Epithelial cell of esophagus (primary cell): ENCODE measurements at places on chromosomes 12 and 14.

- no peak for DNase-seq
These were observed 136.8 kb downstream of the SYT1 start for GRCh38 chr12:79001404-79001803.

DNA sequence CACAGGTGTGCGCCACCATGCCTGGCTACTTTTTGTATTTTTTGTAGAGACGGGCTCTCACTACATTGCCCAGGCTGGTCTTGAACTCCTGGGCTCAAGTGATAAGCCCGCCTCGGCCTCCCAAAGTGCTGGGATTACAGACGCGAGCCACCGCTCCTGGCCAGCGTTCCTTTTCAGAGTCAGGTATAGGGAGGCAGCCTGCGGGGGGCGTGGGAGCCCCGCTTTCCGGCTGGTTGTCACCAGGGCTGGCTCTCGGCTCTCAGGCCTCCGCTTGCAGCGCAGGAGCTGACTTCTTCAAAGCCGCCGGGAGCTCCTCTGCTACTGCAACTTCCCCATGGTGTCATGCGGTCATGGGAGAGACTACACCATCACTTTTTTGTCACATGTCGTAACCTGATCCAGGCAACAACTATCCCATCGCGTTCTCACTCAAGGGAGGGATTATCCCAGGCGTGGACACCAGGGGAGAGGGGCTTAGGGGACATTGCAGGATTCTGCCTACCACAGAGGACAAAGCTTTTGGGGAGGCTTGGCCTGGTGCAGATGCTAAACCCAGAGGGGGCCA lies 129.4 kb downstream of the SCARB1 start:
- no peak for DNase-seq

GRCh38 chr12:104999347-104999685 lies 13.2 kb downstream of the NOPCHAP1 start:
- DNase-seq = no peak

- DNase-seq = no peak
These were observed 80.4 kb upstream of the GPR68 start for GRCh38 chr14:91324606-91325575.

GRCh38 chr12:20440408-20440807 lies 72.1 kb downstream of the PDE3A start:
- DNase-seq = no peak

GRCh38 chr12:121982950-121983349 lies 38.7 kb upstream of the BCL7A start:
- no peak for DNase-seq

DNA sequence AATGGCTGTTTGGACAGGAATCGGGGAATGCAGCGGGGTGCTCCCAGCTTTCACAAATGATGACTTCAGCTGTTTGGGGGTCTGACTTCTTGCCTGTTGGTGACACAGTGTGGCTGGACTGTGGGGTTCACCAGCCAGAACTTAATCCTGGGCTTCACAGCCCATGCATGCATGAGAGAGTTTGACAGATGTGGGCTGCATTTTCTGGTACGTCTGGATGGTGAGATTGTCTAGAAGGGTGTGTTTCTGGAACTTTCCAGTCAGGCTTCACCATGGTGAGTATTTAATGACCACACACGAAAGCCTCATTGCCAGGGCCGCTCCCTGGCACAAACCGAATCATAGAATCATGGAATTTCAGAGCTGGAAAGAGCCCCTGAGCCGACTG lies 29.6 kb downstream of the CHST11 start:
- no peak for DNase-seq

GRCh38 chr12:53161119-53161911 lies 19.2 kb upstream of the ZNF740 start:
- no peak for DNase-seq

DNA sequence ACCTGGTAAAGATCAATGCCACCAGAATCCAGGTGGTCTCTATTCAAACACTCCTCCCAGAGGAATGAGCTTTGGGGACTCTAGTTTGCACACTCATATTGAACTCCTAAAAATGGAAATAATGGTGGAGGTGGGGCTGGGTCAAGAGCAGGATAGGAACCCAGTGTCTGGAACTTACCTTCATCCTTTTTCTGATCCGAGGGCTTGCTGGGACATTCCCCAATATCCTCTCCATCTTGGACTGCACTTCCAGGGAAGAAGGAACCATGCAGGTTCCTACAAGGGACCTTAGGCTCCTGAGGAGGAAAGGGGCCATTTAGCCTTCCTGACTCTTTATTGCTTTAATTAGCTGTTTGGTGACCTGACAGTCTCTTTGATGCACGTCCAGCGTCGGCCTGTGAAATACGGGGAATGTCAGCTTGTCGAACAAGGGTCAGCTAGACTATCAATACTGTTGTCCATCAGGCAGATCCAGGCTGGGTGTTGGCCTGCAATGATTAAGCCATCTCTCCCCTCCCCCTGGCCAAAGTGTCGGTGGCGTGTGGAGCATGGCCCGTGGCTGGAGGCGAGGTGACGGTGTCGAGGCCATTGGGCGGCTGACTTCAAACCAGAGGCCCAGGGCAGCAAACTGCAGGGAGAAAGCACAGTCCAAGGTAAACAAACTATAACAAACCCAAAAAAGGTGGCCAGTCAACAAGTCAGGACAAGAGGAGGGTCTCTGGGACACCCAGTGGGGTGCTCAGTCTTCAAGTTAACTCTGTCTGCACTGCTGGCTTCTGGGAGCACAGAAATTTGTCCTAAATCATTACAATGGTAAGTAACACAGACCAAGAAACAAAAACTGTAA lies 405.2 kb upstream of the TBX3 start:
- no peak for DNase-seq

DNA sequence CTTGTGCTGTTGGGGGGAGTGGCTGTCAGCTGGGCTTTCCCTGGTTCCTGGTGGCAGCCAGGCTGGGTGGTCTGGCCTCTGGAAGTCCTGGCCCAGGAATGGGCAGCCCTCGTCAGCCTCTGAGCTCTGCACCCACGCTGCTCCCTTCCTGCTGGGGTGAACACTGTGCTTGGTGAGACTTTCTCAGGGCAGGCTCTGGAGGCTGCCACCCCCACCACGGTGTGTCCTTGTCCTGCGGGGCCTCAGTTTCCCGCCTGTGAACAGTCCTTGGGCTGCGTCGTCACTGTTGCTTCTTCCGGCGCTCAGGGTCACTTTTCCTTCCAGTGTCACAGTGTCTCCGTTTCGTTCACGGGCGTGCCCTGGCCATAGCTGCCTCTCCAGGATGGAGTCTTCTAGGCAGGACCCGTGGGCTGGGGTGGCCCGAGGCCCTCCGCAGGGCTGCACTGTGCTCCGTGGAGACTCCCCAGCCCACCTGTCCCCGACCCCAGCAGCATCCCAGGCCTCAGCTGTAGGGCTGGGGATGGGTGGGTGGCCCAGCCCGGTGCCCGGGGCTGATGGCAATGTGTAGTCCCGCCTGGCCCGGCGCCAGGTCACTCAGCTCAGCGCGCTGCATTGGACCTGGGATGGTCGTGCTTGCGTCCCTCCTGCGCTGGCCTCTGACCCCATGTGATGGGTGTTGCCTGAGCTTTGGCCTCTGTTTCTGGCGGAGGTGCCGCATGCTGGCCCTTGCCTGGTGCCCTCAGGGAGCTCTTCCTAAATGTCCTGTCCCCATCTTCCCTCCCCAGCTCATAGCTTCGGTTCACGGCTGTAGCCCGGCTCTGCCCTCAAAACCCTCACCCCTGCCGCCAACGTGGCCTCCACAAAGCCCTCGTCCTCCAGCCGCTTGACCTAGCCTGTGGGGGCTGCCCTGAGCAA lies 6.8 kb downstream of the KIF26A start:
- DNase-seq = no peak

GRCh38 chr12:58804749-58805148 lies 115.6 kb downstream of the LRIG3 start:
- DNase-seq = peak; percentile 21

- no peak for DNase-seq
These were observed 275.7 kb upstream of the SSTR1 start for GRCh38 chr14:37932008-37932407.

- no peak for DNase-seq
These were observed 63.5 kb downstream of the RAD51B start for GRCh38 chr14:67882986-67883555.

GRCh38 chr12:98935847-98936246 lies 290.8 kb downstream of the APAF1 start:
- DNase-seq = no peak

- peak; percentile 84 for DNase-seq
These were observed 54.3 kb upstream of the NPFF start for GRCh38 chr12:53561590-53561953.

DNA sequence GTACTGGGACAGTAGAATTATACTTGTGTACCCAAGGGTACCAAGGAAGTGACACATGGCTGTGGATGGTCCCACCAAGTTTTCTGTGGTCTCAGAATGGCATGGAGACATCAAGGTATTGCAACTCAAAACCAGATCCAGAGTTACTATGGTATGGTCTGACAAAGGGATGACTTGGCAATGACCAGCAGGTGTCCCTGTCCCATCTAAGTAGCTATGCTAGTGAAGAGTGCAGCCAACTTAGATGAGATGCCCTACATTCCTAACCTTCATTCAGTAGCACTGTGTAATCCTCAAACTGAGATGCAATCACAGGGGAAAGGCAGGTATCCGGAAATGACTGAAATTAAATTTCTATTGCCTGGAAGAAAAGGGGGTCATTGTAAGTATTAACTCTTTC lies 188.7 kb upstream of the TMEM260 start:
- DNase-seq = peak; percentile 17

- no peak for DNase-seq
These were observed 11.2 kb downstream of the COX14 start for GRCh38 chr12:50123203-50123602.
